ENCODE measurements at places on chromosomes 12 and 14.

DNA sequence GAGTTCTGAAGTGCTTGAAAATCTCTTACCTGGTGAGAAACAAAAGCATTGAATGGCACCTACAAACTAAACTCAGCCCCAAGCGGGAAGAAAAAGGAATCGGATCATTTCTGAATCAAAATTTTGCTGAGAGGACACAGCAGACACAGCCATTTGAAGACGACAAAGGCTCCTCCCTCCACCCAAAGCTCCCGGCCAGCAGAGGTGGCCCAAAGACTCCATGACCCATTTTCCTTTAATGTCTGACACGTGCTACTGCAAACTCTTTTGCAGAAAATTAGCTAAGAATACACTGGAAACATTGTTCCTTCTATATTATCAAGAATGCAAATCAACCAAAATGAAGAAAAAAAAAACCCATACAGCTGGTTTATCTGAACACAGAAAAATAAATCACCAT lies 85.9 kb upstream of the FOXN3 start:
- DNase-seq: no peak
- peaks cover 12% of the 10 kb centered on the region for H3K36me3 ChIP-seq
- no peak overlapping the region for H3K4me3 ChIP-seq
- peaks cover 12% of the 10 kb centered on the region for H3K4me1 ChIP-seq
- no peaks in the 10 kb centered on the region for H3K27me3 ChIP-seq

DNA sequence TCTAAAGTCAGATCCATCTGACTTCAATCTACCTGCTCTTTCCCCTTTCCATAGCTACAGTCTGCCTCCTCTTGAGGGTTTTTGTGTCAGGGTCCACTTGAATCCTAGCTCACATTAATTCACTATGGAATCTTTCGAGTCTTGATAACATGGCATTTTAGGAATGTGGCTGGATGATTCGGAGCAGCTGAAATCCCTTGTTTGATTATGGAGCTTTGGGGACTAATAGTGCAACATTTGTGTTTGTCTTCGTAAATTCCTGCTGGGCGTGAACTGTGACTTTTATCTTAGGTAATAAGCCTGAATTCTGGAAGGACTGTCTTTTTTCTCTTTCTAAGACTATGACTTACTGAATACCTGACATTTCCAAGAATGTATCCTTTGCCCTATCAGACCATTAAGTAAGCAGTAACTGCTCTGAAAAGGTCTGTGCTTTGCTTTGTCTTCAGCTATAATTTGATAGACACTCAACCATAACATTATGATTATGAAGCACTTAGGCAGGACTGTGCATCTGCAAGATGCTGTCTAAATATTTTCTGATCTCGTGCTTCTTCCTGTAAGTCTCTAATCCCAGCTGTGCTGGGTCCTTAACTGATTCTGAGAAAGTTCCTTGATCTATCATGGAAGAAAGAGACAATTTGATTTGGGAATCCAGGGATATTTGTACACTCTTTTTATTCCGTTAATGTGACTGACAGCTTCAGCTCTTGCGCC lies 19.0 kb upstream of the PELI2 start:
- no peaks in the 10 kb centered on the region for H3K4me1 ChIP-seq
- H3K4me3 ChIP-seq: no peak overlapping the region
- H3K36me3 ChIP-seq: no peaks in the 10 kb centered on the region

- DNase-seq: no peak
- H3K27me3 ChIP-seq: no peaks in the 10 kb centered on the region
- no peak overlapping the region for H3K27ac ChIP-seq
- H3K36me3 ChIP-seq: no peaks in the 10 kb centered on the region
Observed at GRCh38 chr12:20822415-20822814, 11.9 kb downstream of the SLCO1B3 start.

- DNase-seq: no peak
- no peak overlapping the region for H3K4me3 ChIP-seq
- no peaks in the 10 kb centered on the region for H3K4me1 ChIP-seq
- no peaks in the 10 kb centered on the region for H3K36me3 ChIP-seq
- no peak overlapping the region for H3K27ac ChIP-seq
Observed at GRCh38 chr12:52783563-52784316, 6.6 kb upstream of the KRT76 start.

GRCh38 chr14:33940561-33941011 lies 10.3 kb downstream of the EGLN3 start:
- H3K4me1 ChIP-seq: no peaks in the 10 kb centered on the region
- no peaks in the 10 kb centered on the region for H3K36me3 ChIP-seq
- no peaks in the 10 kb centered on the region for H3K27me3 ChIP-seq
- DNase-seq: no peak

- H3K27ac ChIP-seq: no peak overlapping the region
- H3K4me1 ChIP-seq: no peaks in the 10 kb centered on the region
- no peaks in the 10 kb centered on the region for H3K36me3 ChIP-seq
- no peaks in the 10 kb centered on the region for H3K27me3 ChIP-seq
Observed at GRCh38 chr12:113346353-113346752, 11.4 kb upstream of the SLC8B1 start.

- H3K4me1 ChIP-seq: peaks cover 27% of the 10 kb centered on the region
- DNase-seq: peak; percentile 20
- peak overlapping the region; percentile 92 for H3K4me3 ChIP-seq
- H3K27me3 ChIP-seq: no peaks in the 10 kb centered on the region
- H3K36me3 ChIP-seq: peaks cover 12% of the 10 kb centered on the region
- H3K27ac ChIP-seq: peak overlapping the region; percentile 81
Observed at GRCh38 chr12:51048661-51049251, 629 bp downstream of the LETMD1 start.

GRCh38 chr14:22449600-22449905 lies 139.5 kb downstream of the DAD1 start:
- no peaks in the 10 kb centered on the region for H3K4me1 ChIP-seq
- no peak overlapping the region for H3K4me3 ChIP-seq
- H3K36me3 ChIP-seq: no peaks in the 10 kb centered on the region
- H3K27me3 ChIP-seq: no peaks in the 10 kb centered on the region

- H3K27ac ChIP-seq: no peak overlapping the region
- no peak overlapping the region for H3K4me3 ChIP-seq
- no peaks in the 10 kb centered on the region for H3K36me3 ChIP-seq
- H3K27me3 ChIP-seq: no peaks in the 10 kb centered on the region
- H3K4me1 ChIP-seq: no peaks in the 10 kb centered on the region
- no peak for DNase-seq
Observed at GRCh38 chr14:24908592-24909236, 141.2 kb downstream of the STXBP6 start.

DNA sequence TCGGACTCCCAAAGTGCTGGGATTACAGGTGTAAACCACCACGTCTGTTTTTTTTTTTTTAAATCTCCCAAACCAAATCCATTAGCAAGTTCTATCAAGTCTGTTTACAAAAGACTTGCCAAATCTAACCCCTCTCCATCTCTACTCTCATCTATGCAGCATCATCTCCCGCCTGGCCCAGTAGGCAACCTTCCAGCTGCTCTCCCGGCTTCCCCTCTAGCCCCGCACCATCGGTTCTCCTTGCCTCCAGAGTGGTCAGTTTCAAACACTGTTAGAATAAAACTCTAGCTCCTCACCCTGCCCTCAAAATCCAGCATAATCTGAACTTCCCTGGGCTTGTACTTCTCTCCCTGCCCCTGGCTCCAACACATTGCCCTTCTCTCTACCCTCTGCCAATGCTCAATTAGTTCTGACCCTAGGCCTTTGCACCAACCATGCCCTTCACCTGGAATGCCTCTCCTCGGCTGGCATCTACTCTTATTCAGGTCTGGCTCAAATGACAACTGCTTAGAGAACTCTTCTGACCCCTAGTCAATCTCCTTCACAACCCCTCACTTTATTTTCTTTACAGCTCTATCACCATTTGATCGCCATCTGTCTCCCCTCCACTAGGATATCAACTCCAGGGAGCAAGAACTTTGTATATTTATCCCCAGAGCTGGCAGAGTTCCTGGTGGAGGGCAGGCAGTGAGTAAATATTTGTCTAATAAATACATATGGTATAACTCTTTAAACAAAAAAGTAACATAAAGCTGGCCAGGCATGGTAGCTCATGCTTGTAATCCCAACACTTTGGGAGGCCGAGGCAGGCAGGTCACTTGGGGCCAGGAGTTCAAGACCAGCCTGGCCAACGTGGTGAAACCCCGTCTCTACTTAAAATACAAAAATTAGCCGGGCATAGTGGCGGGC lies 4.9 kb downstream of the WSB2 start:
- H3K4me1 ChIP-seq: peaks cover 31% of the 10 kb centered on the region
- no peak overlapping the region for H3K27ac ChIP-seq
- no peaks in the 10 kb centered on the region for H3K27me3 ChIP-seq
- H3K4me3 ChIP-seq: no peak overlapping the region
- H3K36me3 ChIP-seq: no peaks in the 10 kb centered on the region
- no peak for DNase-seq

DNA sequence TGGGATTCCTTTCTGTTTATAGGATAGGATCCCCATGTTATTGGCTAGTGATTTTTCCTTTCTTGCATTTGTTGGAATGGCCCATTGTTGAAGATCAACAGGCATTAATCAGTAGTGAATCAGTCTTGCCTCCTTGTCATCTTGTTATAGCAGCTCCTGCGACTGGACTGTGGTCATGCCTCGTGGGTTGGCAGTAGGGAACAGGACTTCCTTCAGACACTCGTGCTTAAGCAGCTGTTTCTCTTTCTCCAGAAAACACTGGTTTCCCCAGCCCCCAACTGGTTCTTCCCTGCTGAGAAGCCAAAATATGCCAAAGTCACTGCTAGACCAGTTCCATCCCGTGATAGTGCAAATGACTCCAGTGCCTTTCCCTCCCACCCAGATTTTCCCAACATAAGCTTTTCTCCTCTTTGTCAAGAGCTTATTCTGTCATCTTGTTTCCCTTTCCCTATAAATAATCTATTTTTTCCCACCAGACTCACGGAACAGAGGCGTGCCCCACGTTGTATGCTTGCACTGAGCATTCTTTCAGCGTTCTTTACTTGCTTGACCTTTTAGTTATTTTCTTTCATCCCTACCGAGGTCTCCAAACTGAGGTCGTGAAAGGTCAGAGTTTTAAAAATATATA lies 83.5 kb downstream of the SAMD4A start:
- no peak overlapping the region for H3K4me3 ChIP-seq
- no peaks in the 10 kb centered on the region for H3K4me1 ChIP-seq
- no peaks in the 10 kb centered on the region for H3K36me3 ChIP-seq
- H3K27ac ChIP-seq: no peak overlapping the region
- peaks cover 4% of the 10 kb centered on the region for H3K27me3 ChIP-seq

DNA sequence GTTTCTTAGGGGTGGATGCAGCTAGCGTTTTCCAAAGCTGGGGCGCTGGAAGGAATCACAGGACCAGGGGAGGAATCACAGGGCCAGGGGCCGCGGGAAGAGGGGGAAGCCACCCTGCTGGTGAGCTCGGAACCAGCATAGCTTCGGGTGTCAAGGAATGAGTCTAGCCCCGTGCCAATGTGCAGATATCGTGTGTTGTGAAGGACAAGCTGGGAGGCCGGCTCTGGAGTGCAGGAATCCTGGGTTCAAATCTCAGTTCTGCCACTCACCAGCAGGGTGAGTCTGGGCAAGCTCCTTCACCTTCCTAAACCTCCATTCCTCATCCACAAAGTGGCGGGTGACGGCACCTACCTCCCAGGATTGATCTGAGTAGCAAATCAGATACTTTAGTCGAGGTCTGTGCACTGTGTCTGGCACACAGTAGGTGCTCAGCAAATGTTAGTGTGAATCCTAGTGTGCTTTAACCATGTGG lies 53.6 kb upstream of the RIN3 start:
- H3K27me3 ChIP-seq: no peaks in the 10 kb centered on the region
- DNase-seq: no peak
- no peak overlapping the region for H3K27ac ChIP-seq
- H3K4me1 ChIP-seq: no peaks in the 10 kb centered on the region
- no peak overlapping the region for H3K4me3 ChIP-seq
- H3K36me3 ChIP-seq: no peaks in the 10 kb centered on the region

GRCh38 chr14:55328317-55328716 lies 57.1 kb downstream of the FBXO34 start:
- DNase-seq: no peak
- H3K27me3 ChIP-seq: no peaks in the 10 kb centered on the region
- H3K4me1 ChIP-seq: peaks cover 64% of the 10 kb centered on the region

- H3K4me1 ChIP-seq: peaks cover 15% of the 10 kb centered on the region
- H3K27ac ChIP-seq: no peak overlapping the region
- peak; percentile 30 for DNase-seq
- no peaks in the 10 kb centered on the region for H3K27me3 ChIP-seq
- H3K36me3 ChIP-seq: no peaks in the 10 kb centered on the region
- H3K4me3 ChIP-seq: no peak overlapping the region
Observed at GRCh38 chr14:59229653-59230406, 41.4 kb downstream of the DAAM1 start.

DNA sequence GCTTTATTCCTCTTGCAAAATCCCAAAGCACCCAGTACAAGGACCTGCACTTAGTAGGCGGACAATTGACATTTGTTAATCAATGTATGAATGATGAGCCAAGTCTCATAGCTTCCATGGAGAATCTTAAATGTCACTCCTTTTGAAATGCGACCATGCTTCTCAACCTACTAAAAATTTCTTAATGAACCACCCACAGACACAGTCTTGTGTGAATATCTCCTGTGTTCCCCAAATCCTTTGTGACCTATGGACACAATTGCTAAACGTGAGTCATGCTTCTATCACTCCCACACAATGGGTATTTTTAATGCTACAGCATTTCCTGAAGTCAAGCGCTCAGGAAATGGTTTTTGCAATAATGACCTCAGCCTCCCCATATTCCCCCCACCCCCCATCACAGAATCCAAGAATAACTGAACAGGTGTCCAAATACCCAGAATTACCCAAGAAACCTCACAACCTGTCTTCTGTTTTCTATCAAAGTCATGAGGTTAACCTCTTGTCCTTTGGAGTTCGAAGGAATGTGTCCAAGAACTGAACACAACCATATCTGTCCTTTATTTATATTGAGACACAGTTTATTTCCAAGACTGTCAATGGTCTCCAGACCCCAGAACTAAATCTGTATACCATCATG lies 163.6 kb upstream of the PLEKHG7 start:
- peak; percentile 11 for DNase-seq
- peak overlapping the region; percentile 27 for H3K27ac ChIP-seq
- H3K4me3 ChIP-seq: no peak overlapping the region
- H3K36me3 ChIP-seq: no peaks in the 10 kb centered on the region

DNA sequence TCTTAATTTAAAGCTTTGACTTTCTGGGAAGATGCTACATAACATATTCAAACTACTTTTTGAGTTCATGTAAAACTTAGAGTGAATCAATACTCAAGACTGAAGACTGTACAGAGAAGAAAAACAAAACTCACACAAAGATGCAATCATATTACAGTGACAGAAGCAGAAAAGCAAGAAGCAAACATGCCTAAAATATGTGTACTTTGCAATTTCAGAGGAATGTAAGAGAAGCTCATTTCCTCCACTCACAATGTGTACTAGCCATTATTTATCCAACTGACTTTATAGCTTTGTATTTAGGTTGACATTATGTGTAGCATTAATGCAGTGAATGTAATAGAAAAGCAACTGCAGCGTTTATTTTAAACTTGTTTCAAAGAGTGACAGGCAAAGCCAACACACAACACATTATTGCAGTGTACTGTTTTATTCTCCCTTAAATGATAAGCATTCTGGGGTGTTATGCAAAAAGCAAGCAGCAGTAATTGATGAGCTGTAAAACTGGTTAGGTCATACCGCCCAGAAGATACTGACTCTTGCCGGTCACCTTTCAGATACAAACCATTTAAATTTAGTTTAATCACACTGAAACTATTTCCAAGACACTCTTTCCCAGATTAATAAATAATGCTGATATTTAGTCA lies 88.2 kb upstream of the PAWR start:
- H3K4me3 ChIP-seq: no peak overlapping the region
- H3K27me3 ChIP-seq: no peaks in the 10 kb centered on the region
- no peak overlapping the region for H3K27ac ChIP-seq
- H3K36me3 ChIP-seq: peaks cover 24% of the 10 kb centered on the region

- peak; percentile 15 for DNase-seq
- H3K27ac ChIP-seq: no peak overlapping the region
- no peaks in the 10 kb centered on the region for H3K36me3 ChIP-seq
- peaks cover under 1% of the 10 kb centered on the region for H3K27me3 ChIP-seq
Observed at GRCh38 chr12:116861320-116861719, 19.9 kb downstream of the HRK start.

Data from CD4-positive, alpha-beta memory T cell (primary cell).